ENCODE measurements at places on chromosomes 3 and 15.
A peak's percentile ranks its signal among the peaks of the same experiment; 100 is the strongest.

- no peak for DNase-seq
Observed at GRCh38 chr3:9147215-9147895, 102.1 kb downstream of the SRGAP3 start.

DNA sequence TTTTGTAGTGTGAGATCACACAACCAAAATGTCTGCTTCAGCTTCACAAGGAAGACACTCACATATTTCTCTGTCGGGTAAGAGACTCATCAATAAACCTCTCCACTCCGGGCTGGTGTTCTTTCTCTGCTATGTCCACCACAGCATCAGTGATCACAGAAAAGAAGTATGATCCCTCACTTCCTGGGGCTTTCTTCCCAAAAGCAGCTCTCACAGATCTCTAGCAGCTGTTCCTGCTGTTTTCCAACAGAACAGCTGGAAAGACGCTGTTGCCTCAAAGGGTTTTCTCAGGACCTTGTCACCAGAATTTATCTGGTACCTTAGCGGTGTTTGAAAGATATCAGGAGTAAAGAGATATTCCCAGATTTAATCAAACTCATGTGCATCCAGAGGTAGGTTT, 46.4 kb downstream of the GATM start:
- DNase-seq = no peak

GRCh38 chr3:160150066-160150465, 75.2 kb upstream of the C3orf80 start:
- no peak for DNase-seq

DNA sequence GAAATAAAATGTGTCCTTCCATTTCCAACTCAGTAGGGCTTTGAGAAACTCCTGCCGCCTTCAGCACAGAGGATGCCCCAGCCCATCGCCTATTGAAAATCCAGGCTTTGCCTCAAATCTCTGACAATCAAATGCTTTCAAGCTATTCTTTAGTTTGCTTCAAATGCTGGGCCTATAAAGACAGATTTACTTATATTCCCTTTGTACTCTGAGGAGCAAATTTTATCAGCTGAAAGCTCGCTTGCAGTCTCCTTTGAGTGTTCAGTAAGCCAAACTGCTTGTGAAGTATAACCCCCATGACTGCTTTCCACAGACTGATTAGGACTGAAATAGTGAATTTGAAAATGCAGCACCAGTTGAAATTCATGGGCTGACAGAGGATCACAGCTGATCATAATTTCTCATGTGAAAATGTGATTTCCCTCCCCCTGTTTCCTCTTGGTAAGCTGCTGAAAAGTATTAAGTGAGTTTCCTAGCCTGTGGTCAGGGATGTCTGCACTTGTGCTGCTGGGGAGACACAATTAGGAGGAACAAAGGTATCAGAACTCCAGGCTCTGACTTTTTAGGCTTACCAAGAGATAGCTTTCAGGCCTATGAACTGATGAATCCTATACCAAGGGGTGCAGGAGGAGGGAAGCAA, 563.4 kb upstream of the TGFBR2 start:
- DNase-seq = no peak

GRCh38 chr3:46681856-46682540, 11.5 kb downstream of the ALS2CL start:
- no peak for DNase-seq

DNA sequence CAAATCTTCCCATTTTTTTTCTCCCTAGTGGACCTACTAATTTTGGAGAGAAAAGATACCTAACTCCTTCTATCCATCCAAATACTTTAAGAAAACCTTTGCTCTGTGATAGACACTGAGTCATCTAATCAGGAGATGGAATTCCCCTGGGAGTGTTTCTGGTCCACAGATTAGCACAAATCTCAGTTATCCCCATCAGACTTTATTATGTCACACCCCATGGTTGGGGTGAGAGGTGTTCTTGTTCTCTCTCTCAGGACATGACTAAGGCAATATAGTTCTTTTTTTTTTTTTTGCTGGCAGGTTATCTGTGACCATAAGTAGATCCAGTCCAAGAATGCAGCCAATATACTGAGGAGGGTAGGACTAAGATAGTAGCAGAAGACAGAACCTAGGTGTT, 15.8 kb downstream of the SLC9A9 start:
- no peak for DNase-seq

GRCh38 chr15:58463815-58464650, 32.2 kb downstream of the LIPC start:
- no peak for DNase-seq

GRCh38 chr15:32819448-32819847, 101.6 kb downstream of the GREM1 start:
- no peak for DNase-seq

GRCh38 chr15:85615930-85616329, 178.8 kb downstream of the KLHL25 start:
- peak; percentile 16 for DNase-seq

All from memory B cell (primary cell).